ENCODE measurements at places on chromosomes 16 and 17.

GRCh38 chr16:49726155-49726554 is 129.8 kb downstream of the ZNF423 start:
- DNase-seq = no peak

GRCh38 chr17:7550344-7550743 is 1.5 kb downstream of the TNFSF12 start:
- no peak for DNase-seq

DNA sequence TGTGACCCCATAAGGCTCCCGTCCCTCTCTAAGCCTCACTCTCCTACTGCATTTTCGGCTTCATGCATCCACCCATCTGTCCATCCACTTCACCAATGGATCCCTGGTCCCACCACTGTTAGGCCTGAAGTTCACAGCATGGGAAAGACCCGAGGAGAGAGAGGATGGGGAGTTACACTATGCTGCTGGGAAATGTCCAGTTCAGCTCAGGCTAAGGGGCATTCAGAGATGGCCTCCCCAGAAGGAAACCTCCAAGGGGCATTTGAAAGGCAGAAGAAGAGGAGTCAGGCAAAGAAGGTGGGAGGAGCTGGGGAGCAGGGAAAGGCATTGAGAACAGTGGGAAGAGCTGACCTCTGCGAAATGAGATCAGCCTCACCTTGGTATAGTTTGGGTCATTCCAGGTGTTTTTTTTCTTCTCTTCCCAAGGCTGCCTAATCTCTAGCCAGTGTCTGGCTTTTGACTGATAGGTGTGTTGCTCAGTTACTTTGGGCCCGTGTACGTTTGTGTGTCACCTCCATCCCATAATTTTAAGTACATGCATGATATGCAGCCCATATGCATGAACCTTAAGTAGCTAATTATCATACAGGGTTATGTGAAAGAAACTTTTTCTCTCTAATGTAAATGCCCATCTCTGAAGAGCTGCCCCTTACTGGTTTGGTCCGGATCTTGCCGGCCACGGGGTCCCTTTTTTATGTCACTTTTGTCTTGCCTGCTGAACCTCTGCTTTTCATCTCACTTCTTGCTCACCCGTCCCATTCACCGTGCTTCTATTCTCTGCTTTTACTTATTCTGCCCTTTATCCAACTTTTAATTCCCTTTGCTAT is 11.6 kb upstream of the DRC7 start:
- no peak for DNase-seq

- no peak for DNase-seq
Measured at GRCh38 chr16:1784977-1785845, 2.5 kb downstream of the NUBP2 start.

GRCh38 chr16:67779256-67780014 is 26.9 kb downstream of the RANBP10 start:
- peak; percentile 11 for DNase-seq

DNA sequence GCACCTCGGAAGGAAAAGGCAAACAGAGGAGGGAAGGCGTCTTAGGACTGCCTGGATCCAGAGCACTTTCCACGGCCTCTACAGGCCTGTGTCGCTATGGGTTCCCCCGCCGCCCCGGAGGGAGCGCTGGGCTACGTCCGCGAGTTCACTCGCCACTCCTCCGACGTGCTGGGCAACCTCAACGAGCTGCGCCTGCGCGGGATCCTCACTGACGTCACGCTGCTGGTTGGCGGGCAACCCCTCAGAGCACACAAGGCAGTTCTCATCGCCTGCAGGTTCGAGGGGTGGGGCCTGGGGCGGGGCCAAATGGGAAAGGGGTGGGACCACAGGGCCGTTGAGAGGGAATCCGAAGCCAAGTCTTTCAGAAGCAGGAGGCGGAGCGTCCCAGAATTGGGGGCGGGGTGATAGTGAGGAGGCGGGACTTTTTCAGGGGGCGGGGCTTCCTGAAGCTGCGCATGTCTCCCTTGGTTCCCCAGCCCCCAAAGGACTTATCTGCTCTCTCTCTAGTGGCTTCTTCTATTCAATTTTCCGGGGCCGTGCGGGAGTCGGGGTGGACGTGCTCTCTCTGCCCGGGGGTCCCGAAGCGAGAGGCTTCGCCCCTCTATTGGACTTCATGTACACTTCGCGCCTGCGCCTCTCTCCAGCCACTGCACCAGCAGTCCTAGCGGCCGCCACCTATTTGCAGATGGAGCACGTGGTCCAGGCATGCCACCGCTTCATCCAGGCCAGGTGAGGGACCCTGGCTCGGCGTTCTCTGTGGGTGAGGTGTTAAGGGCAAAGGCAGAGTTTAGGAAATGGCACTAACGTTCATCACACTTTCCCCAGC is 939 bp downstream of the BCL6B start:
- peak; percentile 94 for DNase-seq
